Stimulated activated CD4-positive, alpha-beta T cell treated with anti-CD3 and anti-CD28 coated beads, Interleukin-4, amount 100 ng/mL, for 4 hours (primary cell): ENCODE measurements at places on chromosomes 5 and 9.
A peak's percentile ranks its signal among the peaks of the same experiment; 100 is the strongest.

DNA sequence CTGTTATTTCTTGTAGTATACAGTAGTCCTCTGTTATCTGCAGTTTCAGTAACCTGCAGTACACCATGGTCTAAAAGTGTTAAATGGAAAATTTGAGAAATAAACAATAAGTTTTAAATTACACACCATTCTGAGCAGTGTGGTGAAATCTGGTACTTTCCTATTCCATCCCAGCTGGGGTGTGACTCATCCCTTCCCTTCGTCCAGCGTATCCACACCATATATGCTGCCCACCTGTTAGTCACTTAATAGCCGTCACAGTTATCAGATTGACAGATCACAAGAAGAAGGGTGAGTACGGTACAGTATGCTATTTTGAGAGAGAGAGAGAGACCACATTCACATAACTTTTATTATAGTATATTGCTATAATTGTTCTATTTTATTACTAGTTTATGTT lies 28.9 kb downstream of the FAM151B start:
- peak; percentile 1 for DNase-seq

DNA sequence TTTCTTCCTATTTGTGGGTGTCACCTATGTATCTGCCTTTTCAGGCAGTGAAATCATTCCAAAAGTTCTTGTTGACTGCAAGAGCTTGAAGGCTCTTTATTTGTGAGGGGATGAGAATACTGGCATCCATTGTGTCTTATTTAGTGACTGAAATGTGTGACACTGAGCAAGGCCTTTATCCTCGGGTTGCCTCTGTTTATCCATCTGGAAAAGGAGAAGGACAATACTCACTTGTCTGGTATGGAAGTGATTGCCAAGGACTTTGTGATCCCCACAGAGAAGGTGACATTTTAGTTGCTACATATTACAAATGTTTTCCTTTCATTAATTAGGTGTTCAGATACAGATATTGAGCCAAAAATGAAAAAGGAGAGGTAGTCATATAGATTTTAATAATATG lies 80.2 kb downstream of the ARRDC3 start:
- no peak for DNase-seq

DNA sequence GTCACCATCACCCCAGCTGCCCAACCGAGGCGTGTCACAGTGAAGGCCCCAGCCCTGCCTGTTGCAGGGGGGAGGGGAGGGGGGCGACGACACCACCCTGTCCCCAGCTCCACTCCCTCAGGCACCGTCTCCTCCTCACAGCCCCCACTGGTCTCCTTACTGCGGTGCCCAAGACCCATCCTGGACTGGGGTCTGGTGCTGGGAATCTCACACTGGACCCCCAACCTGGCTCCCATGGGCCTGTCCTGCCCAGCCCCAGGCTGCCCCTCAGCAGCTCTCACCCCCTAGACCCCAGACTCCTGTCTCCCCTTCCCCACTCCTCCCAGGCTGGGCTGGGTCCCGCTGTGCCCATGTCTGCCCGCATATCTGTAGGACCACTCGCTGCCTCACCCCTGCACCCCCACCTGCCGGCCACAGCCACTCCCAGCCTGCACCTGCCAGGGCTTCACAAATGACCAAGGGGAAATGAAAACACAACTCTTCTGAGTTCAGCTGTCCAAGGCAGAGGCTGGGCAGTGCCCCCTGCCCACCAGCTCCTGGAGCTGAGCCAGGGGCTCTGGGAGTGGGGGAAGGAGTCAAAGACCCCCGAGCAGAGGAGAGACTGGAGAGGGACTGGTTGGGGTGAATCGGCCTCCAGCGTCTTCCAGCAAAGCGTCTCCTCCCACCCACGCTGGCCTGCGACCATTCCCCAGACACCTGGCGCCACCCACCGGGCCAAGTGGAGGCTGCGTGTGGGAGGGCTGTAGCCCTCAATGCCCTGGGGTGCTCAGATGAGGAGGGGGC lies 32.6 kb upstream of the EGFL7 start:
- peak; percentile 46 for DNase-seq

DNA sequence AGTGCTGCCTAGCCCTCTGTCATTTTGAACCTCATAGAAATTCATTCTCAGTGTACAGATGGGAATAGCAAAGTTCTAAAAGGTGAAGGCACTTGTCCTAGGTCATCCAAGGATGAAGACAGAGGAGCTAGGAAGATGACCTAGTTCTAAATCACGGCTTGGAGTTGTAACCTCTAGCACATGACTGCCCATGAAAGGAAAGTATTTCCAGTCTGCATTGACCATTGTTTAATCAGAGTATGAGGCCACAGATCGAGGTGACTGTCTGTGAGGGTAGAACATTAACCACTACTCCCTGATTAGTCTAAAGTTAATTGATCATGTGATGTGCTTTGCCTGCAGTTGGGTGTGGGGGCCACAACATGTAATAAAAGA lies 674 bp upstream of the TNFSF15 start:
- no peak for DNase-seq

DNA sequence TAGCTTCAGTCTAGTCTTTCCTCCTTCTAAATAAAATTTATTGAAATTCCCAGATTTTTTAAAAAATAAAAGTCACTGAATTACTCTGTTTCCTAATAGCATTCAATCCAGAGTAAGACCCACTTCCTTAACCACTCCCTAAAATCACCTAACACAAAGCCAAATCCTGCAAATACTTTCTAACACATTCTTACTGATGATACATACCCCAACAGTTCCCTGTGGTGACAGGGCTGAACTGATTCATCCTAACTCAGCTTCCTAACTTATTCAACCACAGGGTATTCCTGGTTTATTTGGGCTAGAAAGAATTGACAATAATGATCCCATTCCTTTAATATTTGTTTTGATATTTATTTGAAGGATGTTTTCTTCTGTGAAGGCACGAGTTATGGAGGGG lies 40.7 kb upstream of the ZNF300 start:
- no peak for DNase-seq

GRCh38 chr9:134135343-134136117 lies at the start of gene WDR5:
TSS of gene WDR5 (plus strand) at chr9:134136082. CDS start at chr9:134139878, 3,796 bp downstream.
- peak; percentile 93 for DNase-seq

- DNase-seq = no peak
These were observed 33.3 kb upstream of the PTGS1 start for GRCh38 chr9:122337556-122337929.

DNA sequence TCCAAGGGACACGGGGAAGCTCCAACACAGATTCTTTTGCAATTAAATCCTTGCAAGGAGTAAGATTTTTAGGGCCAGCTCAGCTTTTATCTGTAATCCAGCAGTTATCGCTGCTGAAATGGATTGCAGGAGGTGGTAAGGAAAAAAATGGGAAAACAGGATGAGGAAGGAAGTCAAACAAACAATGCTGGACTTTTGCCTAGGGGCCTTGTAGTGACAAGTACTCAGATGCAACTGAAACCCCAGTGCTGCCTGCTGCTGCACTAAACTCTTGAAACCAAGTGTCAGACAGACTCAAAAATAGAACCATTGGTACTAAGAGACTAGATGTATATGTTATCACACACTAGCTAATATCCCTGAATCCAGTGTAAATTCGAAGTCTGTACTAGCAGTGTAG lies 309.2 kb downstream of the CTNND2 start:
- DNase-seq = no peak

- DNase-seq = no peak
These were observed 9.7 kb upstream of the ERBIN start for GRCh38 chr5:65916636-65917035.

DNA sequence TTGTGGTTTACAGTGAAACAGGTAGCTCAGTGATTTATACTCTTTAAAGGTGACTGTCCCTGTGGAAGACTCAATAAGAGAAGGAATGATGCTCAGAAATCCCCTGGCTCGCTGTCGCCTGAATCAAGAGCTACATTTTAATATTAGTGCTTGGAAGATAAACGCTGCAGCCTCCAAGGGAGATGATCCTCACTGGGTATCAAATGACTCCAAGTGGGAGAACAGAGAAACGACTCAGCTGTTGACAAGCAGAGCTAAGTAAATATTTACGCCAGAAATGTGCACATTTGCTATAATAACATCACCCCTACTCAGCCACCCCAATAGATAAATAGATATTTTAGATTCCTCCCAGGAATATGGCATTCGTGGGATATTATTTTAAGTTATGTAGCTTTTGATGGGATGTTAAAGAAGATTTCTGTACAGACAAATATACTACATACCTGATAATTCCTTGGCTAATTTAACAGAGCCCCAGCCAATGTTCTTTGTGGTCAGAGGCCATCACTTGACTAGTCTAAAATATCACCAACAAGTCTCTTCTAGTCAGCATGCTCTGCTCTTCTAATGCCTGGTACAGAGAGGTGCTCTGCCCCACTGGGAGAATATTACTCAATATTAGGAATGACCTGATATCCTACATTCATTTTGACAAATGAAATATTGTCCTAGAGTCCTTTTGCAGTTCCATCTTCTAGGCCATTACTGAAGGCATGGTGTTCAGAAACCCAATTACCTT lies 18.3 kb upstream of the CCDC192 start:
- no peak for DNase-seq

DNA sequence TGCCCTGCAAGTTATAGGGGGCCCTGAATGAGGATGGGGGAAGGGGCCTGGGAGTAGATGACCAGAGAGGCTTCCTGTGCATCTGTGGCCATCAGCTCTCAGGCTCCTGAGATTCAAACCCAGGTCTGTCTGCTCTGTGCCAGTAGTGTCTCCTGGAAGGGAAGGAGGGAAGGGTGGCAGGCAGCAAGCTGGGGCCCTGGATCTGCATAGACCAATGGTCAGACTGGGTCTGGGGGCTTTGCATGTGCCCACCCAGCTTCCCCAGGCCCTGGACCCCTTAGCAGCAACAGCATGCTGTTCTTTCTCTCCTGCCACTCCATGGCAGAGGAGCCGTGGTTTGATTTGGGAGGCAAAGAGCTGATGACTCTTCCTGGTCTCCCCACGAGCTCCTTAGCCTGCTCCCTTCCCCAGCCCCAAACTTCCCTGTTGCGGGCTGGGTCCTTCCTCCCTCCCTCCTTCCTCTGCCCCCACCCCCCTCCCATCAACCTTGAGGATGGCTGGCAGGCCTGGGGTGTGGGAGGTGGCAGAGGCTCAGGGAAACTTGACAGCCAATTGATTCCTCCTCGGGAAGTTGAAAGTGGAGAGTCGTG lies 31.6 kb downstream of the DAB2IP start:
- no peak for DNase-seq

- no peak for DNase-seq
These were observed 65.4 kb downstream of the RNF130 start for GRCh38 chr5:180006141-180006540.

- no peak for DNase-seq
These were observed 8.5 kb downstream of the EGFL7 start for GRCh38 chr9:136671254-136671614.

DNA sequence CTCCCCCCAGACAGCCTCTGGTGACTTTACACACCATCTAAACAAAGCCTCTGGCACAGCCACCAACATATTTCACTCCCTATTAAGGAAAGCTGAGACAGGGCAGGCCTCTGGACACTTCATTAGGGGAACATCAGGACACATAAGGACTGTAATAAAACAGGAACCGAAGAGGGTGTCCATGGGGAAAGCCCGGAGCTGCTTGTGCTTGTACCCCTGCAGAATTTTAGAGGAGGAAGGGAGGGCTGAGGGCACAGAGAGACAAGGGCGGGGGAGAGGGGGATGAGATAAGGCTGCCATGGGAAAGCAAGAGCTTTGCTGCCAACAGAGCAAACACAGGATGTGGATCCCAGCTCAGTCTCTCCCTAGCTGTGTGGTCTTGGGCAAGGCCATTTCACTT lies 138.4 kb downstream of the ASTN2 start:
- DNase-seq = no peak

DNA sequence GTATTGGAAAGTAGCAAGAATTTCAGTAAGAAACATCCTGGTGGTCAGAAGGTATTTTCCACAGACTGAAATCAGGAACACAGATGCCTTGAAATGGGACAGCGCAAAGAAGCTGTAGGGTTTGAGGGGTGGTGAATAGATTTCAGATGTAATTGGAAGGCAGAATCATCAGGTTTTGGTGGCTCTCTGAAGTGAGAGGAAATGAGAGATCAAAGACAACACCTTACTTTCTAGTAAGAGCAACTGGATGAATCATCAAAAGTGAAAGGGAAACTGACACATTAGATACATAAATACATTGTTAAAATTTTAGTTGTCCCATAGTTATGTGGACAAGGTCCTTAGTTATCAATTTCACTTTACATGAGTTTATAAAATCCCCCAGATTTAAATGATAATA lies 188.2 kb upstream of the SLC27A6 start:
- DNase-seq = no peak

DNA sequence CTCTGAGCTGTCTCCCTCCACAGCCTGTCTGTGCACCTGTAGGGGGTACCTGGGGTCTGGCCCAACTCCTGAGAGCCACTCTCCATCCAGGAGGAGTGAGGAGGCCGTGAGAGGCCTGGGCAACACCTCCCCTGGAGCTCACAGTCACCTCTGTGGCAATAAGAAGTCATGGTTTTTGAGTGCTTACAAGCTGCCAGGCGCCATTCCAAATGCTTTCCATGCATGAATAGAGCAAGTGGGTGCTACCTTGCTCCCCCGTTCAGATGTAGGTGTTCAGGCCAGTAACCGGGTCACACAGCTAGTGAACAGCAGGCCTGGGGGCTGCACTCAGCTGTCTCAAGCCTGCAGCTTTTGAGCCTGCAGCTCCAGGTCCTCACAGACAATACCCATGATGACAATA lies 30.6 kb downstream of the CORO2A start:
- no peak for DNase-seq

DNA sequence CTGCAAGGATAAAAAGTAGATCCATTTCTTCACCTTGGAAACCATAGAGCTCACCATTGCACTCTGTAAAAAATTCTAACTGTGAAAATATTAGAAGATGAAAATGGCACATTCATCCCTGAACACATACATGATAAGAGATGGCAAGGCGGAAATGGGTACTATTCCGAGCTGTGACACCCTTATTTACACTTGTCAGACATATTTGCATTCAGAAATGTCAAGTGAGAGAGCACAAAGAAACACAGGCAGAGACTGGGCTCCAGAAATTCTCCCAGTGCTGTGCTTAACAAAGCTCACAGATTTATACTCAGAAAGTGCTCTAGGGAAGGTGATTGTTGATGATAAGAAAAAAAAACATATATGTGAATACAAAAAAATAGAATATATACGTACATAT lies 170.3 kb upstream of the PUM3 start:
- DNase-seq = no peak

- DNase-seq = no peak
These were observed 5.7 kb downstream of the NIPSNAP3B start for GRCh38 chr9:104769655-104770054.

DNA sequence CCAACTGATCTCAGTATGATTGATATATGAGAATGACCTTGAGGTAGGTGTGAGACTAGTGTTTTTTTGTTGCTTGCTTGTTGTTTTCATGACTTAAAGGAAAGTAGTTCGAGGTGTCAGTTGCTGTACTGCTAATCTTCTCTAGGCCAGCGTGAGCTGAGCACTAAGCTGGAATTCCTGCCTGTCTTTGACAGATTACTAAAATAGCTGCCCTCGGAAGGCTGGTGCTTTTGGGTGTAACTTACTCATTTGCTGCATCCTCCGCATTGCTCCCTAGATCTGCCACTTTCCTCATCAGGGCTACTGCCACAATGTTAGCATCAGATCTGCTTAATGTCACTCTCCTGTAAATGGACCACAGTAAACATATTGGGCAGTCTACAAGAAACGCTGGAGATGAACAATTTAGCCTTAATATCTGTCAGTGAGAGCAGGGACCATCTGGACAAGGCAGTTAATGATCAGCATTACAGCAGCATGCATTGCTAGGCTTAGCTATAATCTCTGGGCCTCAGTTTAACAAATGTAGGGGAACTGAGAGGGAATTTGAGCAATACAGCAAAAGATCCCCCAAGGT lies 106.6 kb upstream of the CDH6 start:
- DNase-seq = no peak
